ENCODE measurements at places on chromosomes 11 and 22.

- peak; percentile 12 for DNase-seq
Observed at GRCh38 chr22:50399751-50400331, 56.7 kb downstream of the PPP6R2 start.

GRCh38 chr22:43587574-43587973 is 175.8 kb downstream of the MPPED1 start:
- DNase-seq, result no peak

DNA sequence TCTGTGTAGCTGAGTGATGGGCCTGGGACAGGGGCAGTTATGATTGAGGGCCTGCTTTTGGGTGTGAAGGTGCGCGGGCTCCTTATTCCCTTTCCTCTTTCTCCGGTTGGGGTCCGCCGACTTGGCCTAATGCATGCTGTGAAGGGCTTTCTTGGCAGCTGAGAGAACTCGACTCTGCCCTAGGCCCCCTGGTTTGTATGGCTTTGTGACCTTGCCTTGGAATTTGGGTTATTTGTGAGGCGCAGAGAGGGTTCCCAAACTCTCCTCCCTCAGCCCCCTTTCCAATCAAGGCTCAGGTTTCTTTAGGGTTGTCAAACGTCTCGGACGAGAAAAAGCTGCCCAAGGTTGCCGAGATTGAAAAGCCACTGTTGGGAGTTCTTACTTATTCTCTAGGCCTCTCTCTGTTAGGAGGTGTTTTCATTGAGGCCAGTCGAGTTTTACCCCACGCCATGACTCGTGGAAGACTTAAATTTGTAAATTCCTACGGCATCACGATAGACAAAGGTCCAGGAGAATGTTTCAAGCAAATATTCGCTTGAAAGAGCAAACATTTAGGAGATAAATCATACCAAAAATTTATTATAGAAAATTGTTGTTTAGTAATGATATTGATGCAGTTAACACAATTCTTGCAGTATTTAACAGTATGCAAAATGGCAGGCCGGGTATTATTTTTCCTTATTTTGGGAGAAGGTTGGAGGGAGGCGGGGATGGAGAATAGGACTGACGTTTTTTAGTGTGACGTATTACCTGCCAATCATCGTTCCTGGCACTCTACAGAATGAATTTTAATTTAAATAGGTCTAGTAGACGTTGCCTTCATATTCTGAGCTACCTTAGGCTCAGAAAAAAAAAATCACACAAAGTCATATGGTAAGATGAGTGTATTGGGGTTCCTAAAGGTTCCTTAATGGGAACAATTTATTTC is 689 bp downstream of the PDHX start:
- no peak for DNase-seq

GRCh38 chr11:103619480-103619879 is 417.0 kb upstream of the DDI1 start:
- DNase-seq, result no peak

DNA sequence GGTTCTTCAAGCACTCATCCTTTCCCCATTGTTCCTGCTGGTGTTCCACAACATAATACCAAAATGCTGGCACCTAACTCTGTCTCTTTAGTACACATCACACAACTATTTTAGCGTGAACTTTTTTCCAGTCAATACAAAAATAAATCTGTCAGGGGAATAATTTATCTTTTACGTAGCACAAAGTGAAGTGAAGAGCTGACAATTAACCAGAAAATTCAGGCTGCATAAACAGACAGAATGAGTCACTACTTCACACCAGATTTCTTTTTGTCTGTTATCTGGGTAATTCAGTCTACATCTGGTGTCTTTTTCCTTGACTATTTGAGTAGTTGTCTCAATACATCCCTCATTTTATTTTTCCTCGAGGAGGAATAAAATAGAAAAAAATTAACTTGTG is 7.9 kb upstream of the ETS1 start:
- peak; percentile 46 for DNase-seq

Data from GM04504 (cell line).